ENCODE measurements at places on chromosomes 3 and 15. TPM values are rescaled to one million over a fixed set of nuclear protein-coding genes. Genes with fewer than 3 reads are reported as not detected.
A peak's percentile ranks its signal among the peaks of the same experiment; 100 is the strongest.

DNA sequence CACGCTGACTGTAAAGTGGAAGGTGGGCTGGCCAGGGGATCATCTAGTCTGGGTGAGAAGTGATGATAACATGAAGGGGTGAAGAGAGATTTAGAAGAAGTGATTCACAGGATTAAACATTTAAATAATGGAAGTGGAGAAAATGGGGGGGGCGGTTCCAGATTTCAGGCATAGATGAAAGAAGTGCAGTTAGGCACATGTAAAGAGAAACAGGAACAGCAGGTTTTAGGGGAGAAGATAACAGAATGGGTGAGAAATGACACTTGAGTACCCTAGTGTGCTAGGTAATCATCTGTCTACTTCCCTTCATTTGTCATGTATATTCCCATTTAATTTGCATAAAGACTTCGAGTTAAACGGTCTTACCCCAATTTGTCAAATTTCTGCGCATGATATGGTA lies 15.3 kb downstream of the B3GNT5 start:
- no peak for DNase-seq
- H3K27me3 ChIP-seq: no peaks in the 10 kb centered on the region
- no peak overlapping the region for H3K27ac ChIP-seq
- H3K4me1 ChIP-seq: peaks cover 6% of the 10 kb centered on the region
- H3K4me3 ChIP-seq: no peak overlapping the region

GRCh38 chr3:194272221-194272620 lies 78.9 kb downstream of the CPN2 start:
- peak overlapping the region; percentile 98 for H3K27ac ChIP-seq
- H3K4me3 ChIP-seq: no peak overlapping the region
- H3K27me3 ChIP-seq: no peaks in the 10 kb centered on the region
- H3K4me1 ChIP-seq: peaks cover 29% of the 10 kb centered on the region
- no peaks in the 10 kb centered on the region for H3K36me3 ChIP-seq

DNA sequence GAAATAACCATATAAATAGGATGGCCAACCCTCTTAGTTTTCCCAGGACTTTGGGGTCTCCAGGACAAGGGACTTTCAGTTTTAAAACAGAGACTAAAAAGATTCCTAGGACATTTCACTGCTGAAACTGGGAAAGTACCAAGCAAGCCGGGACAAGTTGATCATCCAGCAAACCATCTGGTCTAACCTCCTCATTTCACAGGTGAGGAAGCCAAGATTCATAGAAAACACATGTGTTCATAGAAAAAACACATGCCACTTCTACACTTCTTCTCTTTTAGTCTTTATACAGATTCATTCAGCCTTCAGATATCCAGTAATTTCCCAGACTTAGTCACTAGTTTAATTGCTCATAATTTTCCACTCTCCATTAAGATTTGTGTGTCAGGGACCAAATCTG lies 165.6 kb upstream of the CCDC54 start:
- H3K4me1 ChIP-seq: peaks cover 3% of the 10 kb centered on the region
- no peaks in the 10 kb centered on the region for H3K36me3 ChIP-seq
- no peak overlapping the region for H3K27ac ChIP-seq
- no peak overlapping the region for H3K4me3 ChIP-seq
- no peak for DNase-seq

DNA sequence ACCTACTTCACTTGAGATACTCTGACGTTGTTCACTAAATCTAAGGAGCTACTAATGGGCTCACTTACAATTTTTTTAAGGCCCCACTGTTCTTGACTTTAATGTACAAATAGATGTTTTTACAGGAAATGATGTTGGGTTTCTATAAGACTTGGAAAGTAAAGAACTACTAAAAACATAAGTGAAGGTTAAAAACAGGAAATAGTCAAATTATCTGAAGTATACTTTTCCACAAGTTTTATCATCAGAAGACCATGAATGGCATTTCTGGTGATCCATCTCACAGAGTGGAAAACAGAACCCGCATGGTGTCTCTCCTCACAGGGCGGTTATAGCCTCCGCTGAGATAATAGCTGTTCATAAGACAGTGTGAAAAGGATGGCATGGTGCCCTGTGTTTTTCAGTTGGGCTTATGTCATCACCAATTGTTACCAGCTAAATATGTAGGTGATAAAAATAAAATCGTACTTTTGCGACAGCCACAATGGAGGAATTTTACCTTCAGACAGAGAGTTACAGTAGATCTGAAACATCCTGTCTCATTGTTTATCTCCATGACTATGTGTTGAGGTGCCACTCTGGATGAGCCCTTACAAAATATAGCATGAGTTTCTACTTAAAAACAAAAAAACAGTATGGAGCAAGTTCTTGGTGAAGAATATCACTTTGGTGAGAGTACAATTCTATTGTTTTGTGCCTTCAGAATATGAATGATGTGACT lies 462.4 kb downstream of the RAP2B start:
- no peaks in the 10 kb centered on the region for H3K4me1 ChIP-seq
- H3K27me3 ChIP-seq: no peaks in the 10 kb centered on the region
- no peaks in the 10 kb centered on the region for H3K36me3 ChIP-seq
- H3K4me3 ChIP-seq: no peak overlapping the region

DNA sequence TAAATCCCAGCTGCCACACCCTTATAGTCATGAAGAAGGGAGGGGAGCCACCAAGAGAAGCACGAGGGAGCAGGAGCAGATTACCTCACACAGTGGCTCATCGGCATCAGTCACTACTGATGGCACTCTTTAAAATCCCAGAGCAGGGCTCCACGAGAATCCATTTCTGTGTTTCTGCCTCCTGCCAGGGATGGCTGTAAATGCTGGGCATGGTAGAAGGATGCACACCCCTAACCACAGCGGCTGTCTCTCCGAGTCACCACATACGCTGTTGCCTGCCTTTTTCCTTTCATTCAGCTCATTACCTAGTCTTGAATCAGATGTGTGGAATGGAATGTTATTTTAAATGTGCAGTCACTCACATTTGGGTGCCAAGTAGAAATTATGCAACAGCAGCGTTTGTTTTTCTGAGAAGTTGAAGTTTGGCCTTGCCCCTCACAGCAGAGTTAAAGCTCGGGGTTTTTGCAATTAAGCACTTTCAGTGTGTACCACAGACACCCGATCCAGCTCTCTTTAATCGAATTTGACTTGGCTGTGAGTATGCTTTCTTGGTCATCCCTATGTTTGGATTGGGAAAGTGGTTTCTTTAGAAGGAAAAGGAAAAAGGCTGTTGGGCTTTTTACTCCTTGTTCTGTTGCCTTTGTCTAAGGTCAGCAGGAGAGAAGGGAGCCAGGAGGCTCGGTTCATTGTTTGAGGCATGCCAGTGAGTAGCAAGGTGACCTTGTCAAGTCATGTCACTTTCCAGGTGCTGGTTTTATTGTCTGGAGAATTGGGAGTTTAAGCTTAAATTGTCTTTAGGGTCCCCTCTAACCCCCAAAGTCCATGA lies 284.2 kb upstream of the TPM1 start:
- H3K4me3 ChIP-seq: no peak overlapping the region
- peak overlapping the region; percentile 84 for H3K27ac ChIP-seq
- H3K4me1 ChIP-seq: no peaks in the 10 kb centered on the region
- no peaks in the 10 kb centered on the region for H3K27me3 ChIP-seq

- peak overlapping the region; percentile 43 for H3K27ac ChIP-seq
- no peaks in the 10 kb centered on the region for H3K27me3 ChIP-seq
- H3K4me3 ChIP-seq: no peak overlapping the region
- H3K4me1 ChIP-seq: peaks cover 25% of the 10 kb centered on the region
- no peak for DNase-seq
These were observed 16.5 kb upstream of the CYP11A1 start for GRCh38 chr15:74383695-74384565.

DNA sequence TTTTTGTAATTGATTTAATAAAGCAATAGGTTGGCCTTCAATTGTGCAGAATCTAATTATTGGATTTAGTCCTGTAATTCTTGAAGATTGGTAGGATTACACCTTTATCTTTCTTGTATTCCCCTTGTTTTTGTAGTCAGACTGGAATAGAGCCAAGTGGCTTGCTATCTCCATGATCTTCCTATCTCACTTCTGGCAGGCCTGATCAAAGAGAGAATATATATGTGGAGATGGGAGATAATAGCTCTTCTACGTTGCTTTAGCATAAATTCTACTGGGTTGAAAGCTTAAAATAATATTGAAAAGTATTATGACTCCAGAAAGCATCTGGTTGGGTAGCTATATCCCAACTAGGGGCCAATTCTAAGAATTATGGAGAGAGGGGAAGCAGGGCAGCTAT lies 16.9 kb upstream of the IFT57 start:
- no peak overlapping the region for H3K27ac ChIP-seq
- H3K36me3 ChIP-seq: no peaks in the 10 kb centered on the region
- DNase-seq: no peak
- no peaks in the 10 kb centered on the region for H3K27me3 ChIP-seq
- no peaks in the 10 kb centered on the region for H3K4me1 ChIP-seq

DNA sequence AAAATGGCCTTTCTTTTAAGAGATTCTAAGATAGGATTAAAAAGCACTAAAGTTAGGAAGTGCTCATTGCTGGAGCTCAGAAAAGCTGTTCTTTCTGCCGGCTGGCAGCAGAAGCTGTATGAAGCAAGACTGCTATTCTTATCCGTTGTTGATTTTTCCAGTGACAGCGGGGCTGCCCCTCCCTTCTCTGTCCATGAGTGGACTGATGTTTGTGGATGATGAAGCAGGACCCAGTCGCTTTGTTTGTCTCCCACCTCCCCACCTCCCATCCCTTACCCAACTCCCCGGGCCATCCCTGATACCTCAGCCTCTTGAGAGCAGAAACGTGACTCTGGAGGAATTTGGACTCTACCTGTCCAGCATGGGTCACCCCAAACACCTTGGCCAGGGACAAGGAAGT lies 10.3 kb upstream of the MUSTN1 start:
- no peaks in the 10 kb centered on the region for H3K27me3 ChIP-seq
- DNase-seq: no peak
- peak overlapping the region; percentile 57 for H3K27ac ChIP-seq
- no peak overlapping the region for H3K4me3 ChIP-seq
- no peaks in the 10 kb centered on the region for H3K36me3 ChIP-seq
- no peaks in the 10 kb centered on the region for H3K4me1 ChIP-seq

GRCh38 chr15:45551676-45552075 lies 29.1 kb upstream of the SLC30A4 start:
- H3K27me3 ChIP-seq: no peaks in the 10 kb centered on the region
- H3K4me3 ChIP-seq: no peak overlapping the region
- H3K4me1 ChIP-seq: no peaks in the 10 kb centered on the region
- H3K36me3 ChIP-seq: no peaks in the 10 kb centered on the region
- H3K27ac ChIP-seq: no peak overlapping the region

DNA sequence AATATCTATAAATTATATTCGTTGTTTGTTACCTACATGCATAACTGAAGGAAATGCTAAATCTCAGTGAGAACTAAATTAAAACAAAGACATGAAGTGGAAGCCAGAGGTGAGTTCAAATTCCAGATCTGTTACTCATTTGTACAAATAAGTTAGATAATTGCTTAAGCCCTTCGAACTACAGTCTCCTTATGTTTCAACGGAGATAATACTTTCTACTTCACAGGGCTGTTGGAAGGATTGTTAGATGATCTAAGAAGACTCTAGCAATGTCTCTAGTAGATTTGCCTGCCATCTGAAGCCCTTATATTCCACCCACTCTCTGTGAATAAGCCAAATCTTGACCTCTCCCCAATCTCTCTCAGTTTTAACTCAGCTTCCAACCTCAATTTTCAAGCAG lies 125.8 kb downstream of the P2RY1 start:
- H3K4me3 ChIP-seq: no peak overlapping the region
- DNase-seq: no peak
- H3K27me3 ChIP-seq: no peaks in the 10 kb centered on the region
- H3K36me3 ChIP-seq: no peaks in the 10 kb centered on the region

DNA sequence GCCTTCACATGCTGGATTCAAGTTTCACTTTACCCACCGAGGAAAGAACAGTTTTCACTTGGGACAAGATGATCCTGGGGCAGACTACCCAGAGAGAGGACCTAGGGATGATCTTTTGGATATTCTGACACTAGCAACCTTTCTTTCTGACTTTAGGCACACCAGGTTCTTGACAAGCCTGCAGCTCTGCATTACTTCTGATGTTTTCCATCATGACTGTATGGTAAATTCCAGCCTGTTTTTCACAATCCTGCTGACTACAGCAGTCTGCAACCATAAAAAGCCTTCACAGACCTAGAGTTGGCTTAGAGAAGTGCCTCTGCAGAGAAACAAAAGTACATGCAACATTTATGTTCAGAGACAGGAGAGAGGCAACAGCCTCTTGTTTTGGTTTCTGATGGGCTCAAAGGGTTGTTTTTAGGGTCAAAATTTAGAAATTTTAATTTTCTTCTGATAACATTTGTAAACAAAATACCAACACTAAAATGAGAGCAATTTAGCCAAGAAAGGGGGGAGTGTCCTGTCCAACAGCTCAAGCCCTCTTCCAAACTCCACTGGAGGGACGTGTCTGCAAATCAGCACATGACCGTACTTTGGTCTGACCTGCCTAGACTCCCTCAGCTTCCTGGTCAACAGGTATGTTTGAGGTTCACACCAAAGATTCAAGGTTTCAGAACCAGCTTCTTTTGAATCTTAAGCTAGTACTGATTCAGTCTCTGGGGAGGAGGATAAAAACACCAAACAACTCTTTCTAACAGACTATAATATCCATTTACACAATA lies 799 bp downstream of the ABI3BP start:
- H3K27me3 ChIP-seq: no peaks in the 10 kb centered on the region
- no peak for DNase-seq
- no peaks in the 10 kb centered on the region for H3K36me3 ChIP-seq
- H3K4me1 ChIP-seq: no peaks in the 10 kb centered on the region
- H3K27ac ChIP-seq: peak overlapping the region; percentile 27
- H3K4me3 ChIP-seq: peak overlapping the region; percentile 55

DNA sequence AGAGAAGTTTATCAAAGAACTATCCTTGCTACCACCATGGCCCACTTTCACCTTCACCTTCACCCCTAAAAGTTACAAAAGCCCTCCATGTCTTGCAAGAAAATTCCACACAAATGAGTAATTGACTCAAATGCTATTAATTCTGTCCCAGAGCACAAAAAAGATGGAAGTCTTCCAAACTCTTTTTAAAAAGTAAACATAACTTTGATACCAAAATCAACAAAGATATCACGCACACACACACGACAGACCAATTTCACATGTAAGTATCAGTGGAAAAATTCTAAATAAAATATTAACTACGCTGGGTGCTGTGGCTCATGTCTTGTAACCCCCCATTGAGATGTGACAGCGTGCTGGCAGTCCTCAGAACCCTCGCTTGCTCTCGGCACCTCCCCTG lies 1.1 kb upstream of the MCCC1 start:
- H3K36me3 ChIP-seq: no peaks in the 10 kb centered on the region
- peaks cover 10% of the 10 kb centered on the region for H3K4me1 ChIP-seq
- H3K27ac ChIP-seq: no peak overlapping the region
- no peaks in the 10 kb centered on the region for H3K27me3 ChIP-seq

DNA sequence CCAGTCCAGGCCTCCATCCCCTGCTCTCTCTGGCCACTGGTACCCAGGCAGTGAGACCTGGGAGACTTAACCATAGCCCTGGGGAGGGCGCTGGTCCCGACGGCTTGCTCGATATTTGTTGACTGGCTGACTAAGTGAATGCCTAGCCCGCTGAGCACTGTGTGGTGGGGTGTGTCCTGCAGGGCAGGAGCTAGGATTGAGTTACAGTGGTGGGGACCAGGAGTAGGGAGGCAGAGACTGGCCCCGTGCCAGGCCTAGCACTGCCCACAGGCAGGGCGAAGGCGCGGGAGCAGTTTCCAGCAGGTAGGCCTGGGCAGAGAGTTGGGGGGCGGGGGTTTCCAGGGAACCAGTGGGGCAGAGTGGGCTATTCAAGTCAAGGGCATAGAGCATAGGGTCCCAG lies at the start of gene VILL:
Gene VILL (plus strand): TSS at position 260 of the 400 bp plus-strand sequence. CDS start 2,887 bp downstream, outside the sequence.
- no peak within 1 kb of the TSS for H3K4me3 ChIP-seq
- DNase-seq: peak; percentile 64
- no peaks in the 10 kb centered on the region for H3K36me3 ChIP-seq
- H3K4me1 ChIP-seq: no peaks in the 10 kb centered on the region

Gene ECE2
- not detected for total RNA-seq

Gene SLC22A13
- 0.16 TPM for total RNA-seq

Gene BCL2A1
- 2.4 TPM for total RNA-seq

Gene SLMAP
- total RNA-seq: 86.1 TPM

Gene PIERCE2
- 2.7 TPM for total RNA-seq

Gene LRRC31
- total RNA-seq: 0.76 TPM

Gene RARRES1
- total RNA-seq: 94.0 TPM

Gene BFSP2
- total RNA-seq: 0.41 TPM

All from kidney (tissue), 22 donors.